ENCODE measurements at places on chromosomes 13 and 19. TPM values are rescaled to one million over a fixed set of nuclear protein-coding genes. Genes with fewer than 3 reads are reported as not detected.

The MAP4K1 gene
- total RNA-seq = 1.2 TPM

The BST2 gene
- total RNA-seq = 20.7 TPM

The CERS1 gene
- total RNA-seq = 4.0 TPM

The POLR1D gene
- total RNA-seq = 111 TPM

The ZNF571 gene
- 2.0 TPM for total RNA-seq

The TNNT1 gene
- 0.92 TPM for total RNA-seq

The PTGIR gene
- 1.1 TPM for total RNA-seq

The ZNF567 gene
- 5.9 TPM for total RNA-seq

The TTC9B gene
- total RNA-seq = not detected

The WTIP gene
- total RNA-seq = 26.9 TPM

The ZNF93 gene
- 9.9 TPM for total RNA-seq

The PBX4 gene
- total RNA-seq = not detected

The SPART gene
- total RNA-seq = 74.1 TPM

The MATK gene
- not detected for total RNA-seq

The SPTBN4 gene
- total RNA-seq = not detected

The ARL11 gene
- 0.23 TPM for total RNA-seq

The KLHL1 gene
- total RNA-seq = not detected

The ZSCAN1 gene
- not detected for total RNA-seq

The PGPEP1 gene
- total RNA-seq = 27.2 TPM

The DAND5 gene
- total RNA-seq = 0.20 TPM

The ZSWIM9 gene
- total RNA-seq = 8.6 TPM

The UBA52 gene
- total RNA-seq = 1,221 TPM

The ODAD3 gene
- total RNA-seq = not detected

The FFAR3 gene
- total RNA-seq = not detected

The TBXA2R gene
- 2.9 TPM for total RNA-seq
